ENCODE measurements at places on chromosomes 11 and 22.

- DNase-seq = no peak
Observed at GRCh38 chr22:23583836-23584235, 3.7 kb upstream of the IGLL1 start.

- no peak for DNase-seq
Observed at GRCh38 chr11:115497303-115497702, 6.9 kb downstream of the CADM1 start.

- no peak for DNase-seq
Observed at GRCh38 chr11:93515441-93516025, 27.7 kb downstream of the SMCO4 start.

GRCh38 chr22:49867303-49868265 lies 13.9 kb downstream of the ZBED4 start:
- no peak for DNase-seq

GRCh38 chr11:96035031-96035739 lies 111.3 kb upstream of the MTMR2 start:
- DNase-seq = no peak

DNA sequence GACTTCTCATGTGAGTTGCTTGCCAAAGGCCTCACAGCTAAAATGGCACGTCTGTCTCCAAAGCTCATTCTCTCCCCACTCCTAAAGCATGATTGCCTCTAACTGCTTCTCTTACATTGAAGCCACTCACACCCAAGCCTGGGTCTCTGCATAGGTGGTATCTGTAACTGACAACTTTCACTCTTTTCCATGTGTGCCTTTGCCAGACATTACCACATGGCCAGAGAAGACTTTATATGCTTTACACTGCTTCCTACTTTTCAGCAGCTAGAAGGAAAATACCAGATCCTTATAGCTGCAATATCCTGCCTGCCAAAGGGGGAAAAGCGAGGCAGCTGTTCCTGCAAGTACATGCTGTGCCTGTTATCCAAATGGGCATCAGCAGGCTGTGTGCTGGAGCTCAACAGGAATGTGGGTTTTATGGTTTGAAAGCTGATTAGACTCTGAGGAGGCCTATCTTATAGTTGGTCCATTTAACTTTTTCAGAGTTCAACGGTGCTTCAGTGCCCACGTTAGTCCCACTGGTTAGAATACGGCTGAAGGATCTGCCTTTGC lies 547.1 kb downstream of the RAB38 start:
- DNase-seq = no peak

DNA sequence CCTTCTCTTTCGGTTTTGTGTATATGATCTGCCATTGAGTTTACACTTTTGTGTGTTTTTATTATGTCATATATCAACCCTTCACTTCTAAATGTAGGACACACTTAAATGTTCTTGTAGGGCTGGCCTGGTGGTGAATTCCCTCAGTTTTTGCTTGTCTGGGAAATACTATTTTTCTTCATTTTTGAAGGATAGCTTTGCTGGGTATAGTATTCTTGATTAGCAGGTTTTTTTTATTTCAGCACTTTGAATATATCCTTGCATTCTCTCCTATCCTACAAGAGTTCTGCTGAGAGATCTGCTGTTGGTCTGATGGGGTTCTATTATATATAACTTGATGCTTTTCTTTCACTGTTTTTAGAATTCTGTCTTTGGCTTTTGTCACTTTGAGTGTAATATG lies 79.1 kb downstream of the TECTA start:
- no peak for DNase-seq

GRCh38 chr11:122355968-122356367 lies 240.0 kb upstream of the BLID start:
- DNase-seq = no peak

DNA sequence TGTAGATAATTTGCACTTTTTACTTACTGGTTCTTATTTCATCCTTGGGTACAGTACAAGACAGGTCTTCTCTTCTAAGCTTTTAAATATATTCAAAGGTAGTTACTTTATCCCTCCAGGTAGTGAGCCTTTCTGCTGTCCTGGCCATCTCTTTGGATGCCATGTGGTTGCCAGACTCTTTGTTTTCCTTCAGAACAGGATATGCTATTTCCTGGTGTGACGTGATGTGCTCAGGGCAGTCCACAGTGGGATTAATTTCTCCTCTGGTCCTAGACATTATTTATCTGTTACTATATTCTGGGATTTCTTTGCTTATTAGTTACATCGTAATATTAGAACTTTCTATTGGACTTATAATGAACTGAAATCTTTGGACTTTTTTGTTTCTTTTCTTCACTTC lies 63.7 kb downstream of the PPP6R3 start:
- no peak for DNase-seq

GRCh38 chr11:60927600-60927999 lies 3.3 kb downstream of the TMEM132A start:
- DNase-seq = no peak

DNA sequence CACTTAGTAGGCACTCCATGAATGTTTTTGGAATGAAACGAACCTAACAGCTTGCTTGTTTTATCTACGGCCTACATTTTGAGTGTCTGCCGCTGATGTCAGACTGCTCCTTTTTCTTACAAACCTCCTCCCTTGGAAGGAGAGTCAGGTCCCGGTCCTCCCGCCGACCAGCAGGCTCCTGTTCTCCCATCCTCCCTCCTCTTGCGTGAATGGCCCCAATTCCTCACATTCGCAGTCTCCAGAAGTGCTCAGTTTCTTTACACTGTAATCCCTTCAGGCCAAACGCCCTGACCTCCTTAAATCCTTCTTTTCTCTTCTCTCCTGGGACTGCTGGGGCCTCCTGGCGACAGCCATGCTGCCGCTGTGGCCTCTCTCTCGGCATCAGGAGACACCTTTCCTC lies 82.6 kb upstream of the CSNK2A3 start:
- no peak for DNase-seq

- DNase-seq = no peak
Observed at GRCh38 chr11:65545853-65546216, 12.3 kb downstream of the LTBP3 start.

GRCh38 chr22:25134028-25134427 lies 65.6 kb upstream of the CRYBB3 start:
- DNase-seq = no peak

DNA sequence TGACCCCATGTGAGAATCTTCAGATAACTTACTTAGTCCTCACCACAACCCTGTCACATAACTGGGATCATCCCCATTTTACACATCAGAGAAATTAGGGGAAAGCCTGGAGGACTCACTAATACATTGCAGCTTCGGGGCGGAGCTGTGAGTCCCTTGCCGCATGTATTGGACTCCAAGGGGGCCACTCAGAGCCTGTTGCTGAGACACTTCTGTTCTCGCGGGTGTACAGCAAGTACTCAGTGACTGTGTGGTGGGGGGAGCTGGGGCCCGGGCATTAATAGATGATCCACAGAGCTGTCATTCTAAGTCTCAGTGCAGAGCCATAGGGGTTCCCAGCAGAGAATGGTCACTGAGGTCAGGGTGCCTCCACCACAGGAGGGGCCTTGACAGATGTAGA lies 13.5 kb downstream of the OAF start:
- no peak for DNase-seq

- peak; percentile 6 for DNase-seq
Observed at GRCh38 chr11:96357794-96358193, 14.8 kb upstream of the MAML2 start.

GRCh38 chr11:85867751-85868150 lies 12.6 kb downstream of the CCDC83 start:
- peak; percentile 30 for DNase-seq

DNA sequence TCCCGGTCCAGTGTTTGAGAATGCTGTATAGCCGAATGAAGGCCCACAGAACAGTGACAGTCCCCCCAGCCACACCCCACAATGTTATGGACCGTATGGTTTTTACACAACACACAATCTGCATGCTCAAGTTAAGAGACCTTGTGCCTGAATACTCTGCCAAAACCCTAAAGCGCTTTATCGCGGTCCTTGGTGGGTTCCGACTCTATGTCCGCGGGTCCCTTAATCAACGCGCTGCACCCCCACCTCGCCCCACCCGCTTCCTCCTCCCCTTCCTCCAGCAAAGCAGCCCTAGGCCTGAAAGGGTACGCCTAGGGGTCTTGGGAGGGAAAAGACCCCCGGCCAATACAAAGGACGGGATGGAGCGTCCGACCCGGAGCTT lies 442 bp downstream of the COPB1 start:
- peak; percentile 18 for DNase-seq

GRCh38 chr22:44724416-44724815 lies 22.4 kb downstream of the PRR5 start:
- DNase-seq = no peak

- DNase-seq = no peak
Observed at GRCh38 chr11:73856031-73856567, 20.5 kb downstream of the COA4 start.

- peak; percentile 78 for DNase-seq
Observed at GRCh38 chr11:8015753-8016239, 28.7 kb downstream of the EIF3F start.

- DNase-seq = peak; percentile 27
Observed at GRCh38 chr22:36586271-36586670, 57.3 kb upstream of the EIF3D start.

DNA sequence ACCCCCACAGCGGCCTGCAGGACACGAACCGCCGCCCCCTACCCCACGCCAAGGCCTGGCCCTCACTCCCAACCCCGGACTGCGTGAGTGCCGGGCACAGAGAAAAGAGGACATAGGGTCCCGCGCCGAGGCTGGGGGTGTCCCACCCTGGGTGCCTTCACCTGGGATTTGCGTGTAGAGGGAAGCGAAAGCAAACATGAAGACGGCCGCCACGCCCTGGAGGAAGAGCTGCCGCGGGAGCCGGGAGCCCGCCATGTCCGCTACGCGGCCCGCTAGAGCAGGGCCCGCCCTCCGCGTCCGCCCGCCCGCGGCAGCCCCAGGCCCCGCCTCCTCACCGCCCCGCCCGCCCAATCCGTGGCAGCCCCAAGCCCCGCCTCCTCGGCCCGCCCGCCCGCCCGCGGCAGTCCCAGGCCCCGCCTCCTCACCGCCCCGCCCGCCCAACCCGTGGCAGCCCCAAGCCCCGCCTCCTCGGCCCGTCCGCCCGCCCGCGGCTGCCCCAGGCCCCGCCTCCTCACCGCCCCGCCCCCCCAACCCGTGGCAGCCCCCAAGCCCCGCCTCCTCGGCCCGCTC lies at the start of gene LMF2:
TSS of gene LMF2 (minus strand) at position 282 of the 570 bp plus-strand sequence. CDS start at position 255, 27 bp downstream.
- DNase-seq = no peak

DNA sequence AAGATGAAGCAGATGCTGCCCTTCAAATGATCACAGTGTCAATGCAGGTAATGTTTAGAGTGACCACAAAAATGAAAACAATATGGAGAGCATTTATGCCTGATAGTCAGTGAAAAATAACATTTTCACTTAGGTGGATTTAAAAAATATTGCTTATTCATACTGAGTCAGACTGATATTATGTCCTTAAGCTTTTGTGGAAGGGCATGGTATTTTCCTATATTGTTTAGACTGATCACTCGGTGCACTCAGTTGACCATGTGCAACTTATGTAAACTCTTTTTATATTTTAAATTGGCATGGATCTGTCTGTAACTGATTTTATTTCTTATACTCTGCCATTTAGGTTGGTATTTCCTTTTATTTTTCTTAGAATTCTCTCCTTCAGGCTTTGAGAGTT lies 106.6 kb downstream of the DYNC2H1 start:
- DNase-seq = no peak

DNA sequence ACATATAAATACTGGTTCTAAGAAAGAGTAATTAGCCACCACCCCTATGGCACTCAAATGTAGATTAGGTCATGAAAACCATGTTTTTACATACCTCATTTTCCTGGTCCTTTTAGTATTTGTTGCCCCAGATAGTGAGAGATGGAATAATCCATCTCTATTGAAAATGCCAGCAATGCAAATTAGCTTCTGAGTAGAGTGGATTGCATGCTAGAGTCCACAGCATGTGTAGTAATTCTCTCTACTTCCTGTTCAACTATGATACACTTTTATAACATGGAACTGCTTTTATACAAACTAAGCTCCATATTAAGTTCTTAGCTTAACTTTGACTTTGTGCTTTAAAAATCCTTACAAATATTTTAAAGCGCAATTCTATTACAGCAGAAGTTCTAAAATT lies 73.2 kb downstream of the TRPC6 start:
- DNase-seq = no peak

DNA sequence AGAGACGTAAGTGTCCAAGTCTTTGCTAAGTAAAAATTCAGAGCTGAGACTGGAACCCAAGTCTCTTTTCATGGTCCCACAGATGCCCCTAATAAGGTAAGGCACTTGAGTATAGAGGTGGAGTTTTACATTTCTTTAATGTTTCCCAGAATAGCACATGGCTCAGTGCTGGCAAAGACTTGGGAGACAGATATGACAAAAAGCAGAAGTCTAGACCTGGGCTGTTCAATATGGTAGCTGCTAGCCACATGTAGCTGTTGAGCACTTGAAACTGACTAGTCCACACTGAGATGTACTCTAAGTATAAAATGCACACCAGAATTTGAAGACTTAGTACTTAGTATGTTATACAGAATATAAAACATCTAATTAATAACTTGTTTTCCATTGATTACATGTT lies 17.6 kb downstream of the VSTM5 start:
- DNase-seq = no peak

DNA sequence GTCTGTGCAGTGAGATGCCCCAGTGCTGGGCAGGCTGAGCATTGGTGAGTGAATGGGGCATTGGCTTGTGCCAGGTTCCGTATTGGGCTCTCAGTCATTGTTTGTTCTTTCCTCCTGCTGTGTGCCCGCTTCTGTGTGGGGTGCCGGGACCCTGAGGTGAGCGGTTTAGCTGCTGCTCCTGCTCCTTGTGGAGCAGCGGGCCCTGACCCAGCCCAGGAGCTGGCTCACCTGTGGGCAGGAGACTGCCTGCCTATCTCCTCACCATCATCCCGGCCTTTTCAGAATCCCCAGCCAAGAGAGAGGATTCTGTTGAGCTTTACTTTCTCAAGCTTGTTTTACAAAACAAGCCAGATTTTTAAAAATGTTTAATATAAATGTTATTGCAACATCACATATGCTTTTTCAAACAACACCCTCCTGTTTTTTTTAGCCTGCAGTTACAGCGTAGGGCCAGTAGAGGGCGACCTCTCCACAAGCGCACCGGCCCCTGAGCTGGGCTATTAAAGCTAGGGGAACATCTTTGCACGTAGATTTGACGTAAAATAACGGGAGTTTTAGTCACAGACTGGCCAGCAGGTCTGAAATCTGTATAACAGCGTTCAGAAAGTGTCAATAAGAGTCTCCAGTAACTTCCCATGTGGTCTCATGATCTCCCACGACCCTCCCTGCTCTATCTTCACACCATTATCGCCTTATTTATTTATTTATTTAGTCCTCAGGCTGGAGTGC lies 25.1 kb upstream of the RELT start:
- peak; percentile 56 for DNase-seq

DNA sequence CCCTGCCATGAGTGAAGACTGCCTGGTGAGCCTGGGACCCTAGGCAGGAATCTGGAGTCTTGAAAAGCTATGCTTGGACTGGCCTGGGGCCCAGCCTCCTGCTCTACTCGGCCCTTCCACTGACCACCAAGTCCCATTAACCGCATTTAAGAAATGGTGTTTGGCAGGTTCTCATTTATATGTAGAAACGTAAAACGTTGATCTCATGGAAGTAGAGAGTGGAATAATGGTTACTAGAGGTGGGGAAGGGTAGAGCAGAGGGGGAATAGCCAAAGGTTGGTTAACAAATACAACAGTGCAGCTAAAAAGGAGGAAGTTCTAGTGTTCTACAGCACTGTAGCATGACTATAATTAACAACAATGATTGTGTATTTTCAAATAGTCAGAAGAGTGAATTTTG lies 72.9 kb upstream of the EED start:
- no peak for DNase-seq
